ENCODE measurements at places on chromosomes 5 and 9. TPM values are rescaled to one million over a fixed set of nuclear protein-coding genes. Genes with fewer than 3 reads are reported as not detected.

The NXNL2 gene
- total RNA-seq, result 0.36 TPM

The DBH gene
- 0.91 TPM for total RNA-seq

The COL15A1 gene
- total RNA-seq, result 23.2 TPM

The FBP2 gene
- total RNA-seq, result not detected

The CDKN2A gene
- total RNA-seq, result not detected

The PLAC8L1 gene
- total RNA-seq, result not detected

The ANKRD18B gene
- 3.4 TPM for total RNA-seq

The ISL1 gene
- total RNA-seq, result not detected

The DMRTA1 gene
- 0.91 TPM for total RNA-seq

The KIF12 gene
- total RNA-seq, result 11.6 TPM

The SLC46A2 gene
- 0.73 TPM for total RNA-seq

The IER5L gene
- total RNA-seq, result 9.1 TPM

The BARX1 gene
- total RNA-seq, result not detected

The GLRA1 gene
- 3.6 TPM for total RNA-seq

The ATG12 gene
- 72.0 TPM for total RNA-seq

The ORM2 gene
- total RNA-seq, result not detected

The SHC3 gene
- 28.3 TPM for total RNA-seq

The GMCL2 gene
- total RNA-seq, result not detected

The SLC36A2 gene
- total RNA-seq, result not detected

The MEGF10 gene
- 72.2 TPM for total RNA-seq

The ELOVL7 gene
- 9.2 TPM for total RNA-seq

The C9orf72 gene
- total RNA-seq, result 62.6 TPM

The ARL14EPL gene
- not detected for total RNA-seq

The ABO gene
- total RNA-seq, result 0.27 TPM

The WDR38 gene
- total RNA-seq, result 0.27 TPM

The SPTLC1 gene
- 67.9 TPM for total RNA-seq

The POU5F2 gene
- 8.7 TPM for total RNA-seq

The CNOT8 gene
- 60.9 TPM for total RNA-seq

The ADRB2 gene
- total RNA-seq, result 1.1 TPM

The MLLT3 gene
- total RNA-seq, result 63.4 TPM

The FOXD4L3 gene
- total RNA-seq, result not detected

The TAL2 gene
- total RNA-seq, result 2.4 TPM

The LHX6 gene
- 1.5 TPM for total RNA-seq

The C5orf52 gene
- total RNA-seq, result not detected

The DRD1 gene
- total RNA-seq, result 1.3 TPM

The ADAMTS12 gene
- 7.6 TPM for total RNA-seq

The KCNMB1 gene
- 0.09 TPM for total RNA-seq

The PCDHGB1 gene
- 16.8 TPM for total RNA-seq

The INSYN2B gene
- total RNA-seq, result 7.5 TPM

The SPATA31C1 gene
- total RNA-seq, result not detected

The CFAP90 gene
- 2.7 TPM for total RNA-seq

The PRSS3 gene
- 5.2 TPM for total RNA-seq

The CDH6 gene
- total RNA-seq, result 13.5 TPM

The TTC16 gene
- not detected for total RNA-seq

The ARSI gene
- 1.4 TPM for total RNA-seq

The DOCK8 gene
- total RNA-seq, result 1.8 TPM

The NELFB gene
- total RNA-seq, result 27.1 TPM

All from cerebellum (tissue), 4 donors.